ENCODE measurements at places on chromosomes 16 and 17. TPM values are rescaled to one million over a fixed set of nuclear protein-coding genes. Genes with fewer than 3 reads are reported as not detected.

The MSLN gene
- total RNA-seq, result not detected

GRCh38 chr16:28486266-28486665 is 5.6 kb downstream of the CLN3 start:
- no peak for DNase-seq

The DPEP1 gene
- total RNA-seq, result not detected

GRCh38 chr17:82351713-82352488 is 7.1 kb upstream of the TEX19 start:
- DNase-seq, result peak; percentile 77

The MFSD11 gene
- total RNA-seq, result 14.6 TPM

DNA sequence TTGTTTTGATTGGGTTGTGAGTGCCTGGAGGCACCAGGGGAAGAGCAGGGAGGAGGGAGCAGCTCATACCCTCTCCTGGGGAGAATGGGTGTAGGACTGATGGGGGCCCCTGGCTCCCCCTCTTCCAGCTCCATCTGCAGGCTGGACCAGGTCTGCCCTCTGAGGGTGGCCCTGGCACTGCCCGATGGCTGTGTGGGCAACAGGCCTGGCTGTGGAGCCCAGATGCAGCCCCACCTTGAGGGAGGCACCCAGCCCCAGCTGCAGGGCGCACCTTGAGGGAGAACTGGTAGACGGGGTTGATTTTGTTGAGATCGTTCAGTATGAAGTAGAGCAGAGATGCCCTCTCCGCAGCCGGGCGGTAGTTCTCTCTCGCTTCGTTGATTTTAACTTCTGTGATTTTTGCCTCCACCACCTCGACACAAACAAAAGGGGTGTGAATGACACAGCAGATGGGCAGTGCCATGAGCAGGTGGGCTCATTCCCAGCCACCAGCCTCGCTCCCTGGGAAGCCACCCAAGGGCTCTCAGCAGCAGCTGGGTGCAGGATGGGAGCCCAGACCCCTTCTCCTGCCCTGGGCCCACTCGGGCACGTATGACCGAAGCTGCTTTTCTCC is 71.6 kb downstream of the PGS1 start:
- no peak for DNase-seq

DNA sequence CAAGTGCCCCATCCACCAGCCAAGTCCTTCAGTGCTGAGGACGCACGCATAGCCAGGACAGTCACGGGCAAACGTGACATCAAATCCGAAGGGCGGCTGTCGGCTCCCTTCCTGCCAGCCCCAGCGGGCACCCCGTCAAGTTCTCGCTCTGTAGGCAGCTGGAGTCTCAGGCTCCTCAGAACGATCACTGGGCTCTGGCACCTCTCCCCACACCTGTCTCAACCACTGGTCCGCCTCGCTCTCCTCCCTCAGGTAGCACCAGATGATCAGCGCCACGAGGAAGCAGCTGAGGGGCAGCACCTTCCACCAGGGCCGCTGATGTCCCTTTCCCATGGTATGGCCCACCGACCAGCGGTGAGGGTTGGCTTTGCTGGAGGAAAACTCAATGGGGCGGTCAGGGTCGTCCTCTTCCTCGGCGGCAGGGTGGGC is 422 bp downstream of the UQCC4 start:
- no peak for DNase-seq
